Activated CD4-positive, alpha-beta memory T cell treated with anti-CD3 and anti-CD28 coated beads, Interleukin-2, amount 10 ng/mL, durations not matched to agents 7 days and 5 days (primary cell): ENCODE measurements at places on chromosomes 5 and 9.
A peak's percentile ranks its signal among the peaks of the same experiment; 100 is the strongest.

DNA sequence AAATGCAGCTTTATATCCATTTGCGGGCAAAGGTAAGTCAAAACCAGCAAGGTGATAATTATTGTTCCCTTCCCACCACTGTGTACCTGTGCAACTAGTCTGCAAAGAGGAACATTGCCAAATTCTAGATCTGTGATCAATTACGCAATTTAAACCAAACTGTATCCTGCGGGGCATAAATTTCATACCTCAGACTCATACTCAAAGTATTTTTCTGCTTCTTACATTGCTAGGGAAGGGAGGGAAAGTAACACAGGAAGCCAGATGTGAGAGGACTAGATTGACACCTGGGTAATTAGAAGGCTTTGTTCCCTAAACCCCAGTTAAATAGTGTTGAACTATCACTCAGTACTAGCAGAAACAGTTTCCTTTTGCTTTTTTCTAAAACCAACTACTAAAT is 240.2 kb upstream of the ZNF608 start:
- no peaks in the 10 kb centered on the region for H3K36me3 ChIP-seq
- H3K27ac ChIP-seq: no peak overlapping the region
- no peak for DNase-seq

GRCh38 chr5:172078726-172079345 is 72.4 kb upstream of the FBXW11 start:
- H3K27me3 ChIP-seq: no peaks in the 10 kb centered on the region
- no peak for DNase-seq
- H3K36me3 ChIP-seq: peaks cover 83% of the 10 kb centered on the region
- H3K27ac ChIP-seq: peak overlapping the region; percentile 78

DNA sequence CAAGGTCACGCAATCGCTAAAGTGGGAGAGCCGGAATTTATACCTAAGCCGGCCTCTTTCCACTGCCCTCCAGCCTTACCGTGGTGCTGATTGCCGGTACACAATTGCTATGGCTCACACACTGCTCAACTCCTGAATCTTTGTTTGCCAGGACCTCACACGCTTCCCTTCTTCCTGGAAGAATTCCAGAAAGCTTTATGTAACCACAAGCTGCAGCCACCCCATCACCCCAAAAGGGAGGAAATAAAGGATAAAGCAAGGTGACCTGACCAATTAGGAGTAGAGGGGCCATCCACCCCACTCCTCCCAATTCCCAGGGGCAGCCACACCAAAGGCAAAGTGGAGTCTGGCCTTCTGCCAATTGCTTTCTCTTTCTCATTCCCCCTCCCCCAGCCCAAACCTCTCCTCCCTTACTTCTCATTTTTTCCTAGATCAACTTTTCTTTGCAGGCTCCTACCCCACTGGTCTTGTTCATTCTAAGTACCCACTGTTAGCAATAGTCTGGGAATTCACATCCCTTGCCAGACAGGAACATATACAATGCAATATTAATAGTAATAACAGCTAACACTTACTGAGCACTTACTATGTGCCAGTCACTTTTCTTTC is 18.0 kb upstream of the CDC23 start:
- no peak for DNase-seq
- no peak overlapping the region for H3K27ac ChIP-seq
- no peaks in the 10 kb centered on the region for H3K36me3 ChIP-seq
- no peak overlapping the region for H3K4me3 ChIP-seq

DNA sequence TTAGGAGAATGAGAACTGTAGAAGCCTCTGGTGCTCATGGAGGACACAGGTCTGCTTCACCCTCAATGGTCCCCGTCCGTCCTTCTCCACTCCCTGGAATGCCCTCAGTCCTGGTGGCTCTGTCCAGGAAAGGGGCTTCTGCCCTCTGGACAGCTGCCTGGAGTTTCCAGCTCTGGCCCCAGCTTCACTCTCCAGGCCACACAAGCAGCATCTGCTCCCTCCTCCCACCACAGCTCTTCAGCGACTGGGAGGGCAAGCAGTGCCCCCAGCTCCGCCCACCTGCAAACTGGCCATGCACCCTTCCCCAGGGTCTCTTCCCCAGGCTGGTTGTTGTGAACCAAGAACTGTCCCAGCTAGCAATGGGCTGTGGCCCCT is 4.7 kb downstream of the SARDH start:
- H3K27me3 ChIP-seq: no peaks in the 10 kb centered on the region
- no peaks in the 10 kb centered on the region for H3K36me3 ChIP-seq
- no peak overlapping the region for H3K27ac ChIP-seq
- no peak overlapping the region for H3K4me3 ChIP-seq
- H3K4me1 ChIP-seq: peaks cover under 1% of the 10 kb centered on the region
- no peak for DNase-seq

- H3K27me3 ChIP-seq: peaks cover 2% of the 10 kb centered on the region
- no peaks in the 10 kb centered on the region for H3K4me1 ChIP-seq
- DNase-seq: no peak
- H3K36me3 ChIP-seq: no peaks in the 10 kb centered on the region
- H3K4me3 ChIP-seq: no peak overlapping the region
Observed at GRCh38 chr9:113742878-113743277, 133.2 kb upstream of the ZNF618 start.

DNA sequence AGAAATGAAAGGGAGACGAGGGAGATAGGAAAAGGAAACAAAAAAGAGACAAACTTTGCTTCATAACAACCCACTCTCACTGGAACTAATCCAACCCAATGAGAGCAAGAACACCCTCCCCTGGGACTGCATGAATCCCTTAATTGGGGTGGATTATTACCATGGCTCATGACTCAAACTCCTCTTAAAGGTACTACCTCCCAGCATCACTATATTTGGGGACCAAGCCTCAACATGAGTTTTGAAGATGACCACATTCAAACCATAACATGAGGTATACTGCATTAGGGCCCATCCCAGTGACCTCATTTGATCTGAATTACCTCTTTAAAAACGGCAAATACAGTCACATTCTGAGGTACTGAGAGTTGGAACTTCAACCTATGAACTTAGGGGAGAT is 8.0 kb downstream of the MTAP start:
- H3K27ac ChIP-seq: no peak overlapping the region
- peaks cover 42% of the 10 kb centered on the region for H3K4me1 ChIP-seq
- H3K36me3 ChIP-seq: peaks cover 35% of the 10 kb centered on the region
- H3K4me3 ChIP-seq: no peak overlapping the region

GRCh38 chr5:1515921-1516571 is 7.7 kb downstream of the LPCAT1 start:
- no peak overlapping the region for H3K4me3 ChIP-seq
- H3K36me3 ChIP-seq: peaks cover 26% of the 10 kb centered on the region
- H3K27me3 ChIP-seq: no peaks in the 10 kb centered on the region

GRCh38 chr9:27019589-27019988 is 14.1 kb upstream of the LRRC19 start:
- H3K27me3 ChIP-seq: no peaks in the 10 kb centered on the region
- H3K4me3 ChIP-seq: no peak overlapping the region
- no peaks in the 10 kb centered on the region for H3K4me1 ChIP-seq
- DNase-seq: no peak
- no peak overlapping the region for H3K27ac ChIP-seq

DNA sequence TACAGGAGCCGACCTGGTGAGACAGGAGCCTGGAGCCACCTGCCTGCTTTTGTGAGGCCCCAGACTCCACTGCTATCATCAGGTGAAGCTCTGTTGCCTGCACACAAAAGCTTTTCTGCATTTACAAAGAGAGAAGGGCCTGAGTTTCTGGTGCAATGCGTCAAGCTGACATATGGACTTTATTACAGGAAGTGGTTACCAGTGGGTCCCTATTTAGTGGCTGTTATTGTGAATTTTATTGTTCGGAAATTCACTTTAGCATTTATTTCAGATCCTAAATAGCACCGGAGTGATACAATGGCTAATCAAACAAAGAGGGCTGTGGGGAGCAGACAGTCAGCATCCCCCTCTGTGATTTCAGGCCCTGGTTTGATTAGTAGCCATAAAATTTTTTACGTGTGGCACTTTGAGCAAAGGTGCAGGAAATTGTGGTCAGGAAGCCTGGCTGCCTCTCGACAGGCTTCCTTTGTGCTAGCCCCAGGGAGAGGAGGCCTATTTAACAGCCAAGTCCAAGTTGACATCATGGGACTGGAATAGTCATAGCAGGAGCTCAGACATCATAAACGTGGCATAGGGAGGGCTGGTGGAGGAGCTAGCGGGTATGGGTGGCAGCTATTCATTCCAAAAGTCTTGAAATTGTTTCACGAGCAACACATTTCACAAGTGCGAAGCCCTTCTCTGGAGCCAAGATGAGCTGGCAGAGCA is 8.4 kb downstream of the TGFBI start:
- H3K4me1 ChIP-seq: peaks cover 24% of the 10 kb centered on the region
- H3K36me3 ChIP-seq: peaks cover 2% of the 10 kb centered on the region
- H3K27ac ChIP-seq: peak overlapping the region; percentile 32
- DNase-seq: peak; percentile 44
- H3K27me3 ChIP-seq: no peaks in the 10 kb centered on the region
- H3K4me3 ChIP-seq: no peak overlapping the region

DNA sequence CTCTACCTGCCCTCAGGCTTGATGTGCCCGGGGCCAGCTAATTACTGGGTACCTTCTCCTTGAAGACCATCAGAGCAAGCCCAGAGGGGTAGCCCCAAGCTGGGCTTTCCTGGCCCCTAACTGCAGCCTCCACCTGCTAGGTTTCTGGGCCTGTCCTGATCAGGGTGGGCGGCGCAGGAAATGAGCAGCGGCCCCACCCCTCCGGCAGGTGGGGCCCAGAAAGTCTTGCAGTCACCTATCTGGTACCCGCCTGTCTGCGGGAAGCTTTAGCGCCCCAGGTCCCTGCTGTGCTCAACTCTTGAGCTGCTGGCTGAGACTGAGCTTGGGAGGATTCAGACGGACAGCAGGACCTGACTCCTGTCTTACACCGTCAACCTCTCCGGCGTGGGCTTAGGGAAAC is 37.1 kb upstream of the LHX2 start:
- H3K4me1 ChIP-seq: no peaks in the 10 kb centered on the region
- H3K36me3 ChIP-seq: no peaks in the 10 kb centered on the region
- H3K4me3 ChIP-seq: no peak overlapping the region
- H3K27ac ChIP-seq: no peak overlapping the region
- no peak for DNase-seq

DNA sequence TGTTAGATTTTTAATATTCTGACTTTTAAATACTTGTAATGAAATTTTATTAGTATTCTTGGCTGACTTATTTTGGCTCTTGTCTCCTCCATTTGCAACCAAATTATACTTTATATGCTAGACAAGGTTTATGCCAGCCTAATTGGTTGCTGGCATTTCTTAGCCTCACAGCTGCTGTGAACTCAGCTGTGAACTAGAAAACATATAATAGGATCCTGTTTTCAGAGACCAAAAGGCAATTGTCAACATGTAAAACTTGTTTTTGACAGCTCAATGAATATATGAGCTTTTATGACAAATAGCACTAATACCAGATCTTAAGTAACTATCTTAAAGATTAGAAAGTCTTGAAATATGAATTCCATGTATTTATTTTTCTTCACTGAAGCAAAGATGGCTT is 25.9 kb downstream of the KIF2A start:
- H3K27ac ChIP-seq: no peak overlapping the region
- H3K4me3 ChIP-seq: no peak overlapping the region
- H3K27me3 ChIP-seq: no peaks in the 10 kb centered on the region
- peaks cover 52% of the 10 kb centered on the region for H3K36me3 ChIP-seq

DNA sequence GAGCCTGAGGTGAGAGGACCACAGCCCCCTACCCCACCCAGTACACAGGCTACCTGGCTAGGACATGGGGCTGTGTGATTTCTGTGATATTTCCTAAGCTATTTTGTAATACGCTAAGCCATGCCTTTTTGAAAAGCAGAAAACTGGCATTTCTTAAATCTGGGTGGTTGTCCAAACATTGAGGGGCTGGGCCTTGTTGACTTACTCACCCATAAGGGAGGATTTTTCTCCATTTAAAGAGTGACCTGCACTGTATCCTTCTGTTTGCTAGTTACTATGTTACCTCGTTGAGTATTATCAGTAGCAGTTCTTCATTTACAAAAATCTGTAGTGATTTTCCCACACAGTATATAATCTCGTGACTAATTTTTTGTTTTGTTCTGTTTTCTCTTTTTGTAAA is 117.5 kb upstream of the OTULINL start:
- H3K36me3 ChIP-seq: no peaks in the 10 kb centered on the region
- no peak for DNase-seq
- no peak overlapping the region for H3K4me3 ChIP-seq
- peaks cover 6% of the 10 kb centered on the region for H3K27me3 ChIP-seq
- H3K4me1 ChIP-seq: no peaks in the 10 kb centered on the region

DNA sequence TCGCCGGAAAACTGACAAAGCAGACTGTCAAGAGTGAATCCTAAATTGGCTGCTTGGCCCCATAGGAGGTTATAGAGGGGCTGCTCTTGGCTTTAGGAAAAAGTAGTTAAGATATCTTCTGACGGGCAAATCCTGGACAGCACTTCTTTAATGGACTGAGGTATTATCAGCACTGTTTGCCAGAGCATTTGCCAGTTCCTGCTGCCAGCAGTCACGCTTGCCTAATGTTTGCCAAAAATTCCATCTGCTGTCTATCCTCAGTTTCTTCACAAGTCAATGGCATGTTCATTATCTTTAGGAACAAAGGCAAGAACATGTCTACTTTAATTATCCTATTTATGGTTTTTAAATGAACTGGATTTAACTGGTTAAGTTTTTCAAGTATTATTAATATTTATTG is 25.8 kb upstream of the SREK1 start:
- H3K27me3 ChIP-seq: peaks cover 2% of the 10 kb centered on the region
- no peak overlapping the region for H3K4me3 ChIP-seq
- no peak overlapping the region for H3K27ac ChIP-seq
- no peak for DNase-seq
- no peaks in the 10 kb centered on the region for H3K36me3 ChIP-seq

GRCh38 chr5:89769975-89770374 is 639.6 kb downstream of the CETN3 start:
- H3K27me3 ChIP-seq: no peaks in the 10 kb centered on the region
- DNase-seq: no peak
- H3K4me3 ChIP-seq: no peak overlapping the region
- H3K27ac ChIP-seq: no peak overlapping the region

GRCh38 chr5:42583322-42583721 is 160.1 kb downstream of the GHR start:
- H3K4me3 ChIP-seq: no peak overlapping the region
- peaks cover 16% of the 10 kb centered on the region for H3K27me3 ChIP-seq
- no peaks in the 10 kb centered on the region for H3K36me3 ChIP-seq
- no peak overlapping the region for H3K27ac ChIP-seq
- DNase-seq: peak; percentile 35

DNA sequence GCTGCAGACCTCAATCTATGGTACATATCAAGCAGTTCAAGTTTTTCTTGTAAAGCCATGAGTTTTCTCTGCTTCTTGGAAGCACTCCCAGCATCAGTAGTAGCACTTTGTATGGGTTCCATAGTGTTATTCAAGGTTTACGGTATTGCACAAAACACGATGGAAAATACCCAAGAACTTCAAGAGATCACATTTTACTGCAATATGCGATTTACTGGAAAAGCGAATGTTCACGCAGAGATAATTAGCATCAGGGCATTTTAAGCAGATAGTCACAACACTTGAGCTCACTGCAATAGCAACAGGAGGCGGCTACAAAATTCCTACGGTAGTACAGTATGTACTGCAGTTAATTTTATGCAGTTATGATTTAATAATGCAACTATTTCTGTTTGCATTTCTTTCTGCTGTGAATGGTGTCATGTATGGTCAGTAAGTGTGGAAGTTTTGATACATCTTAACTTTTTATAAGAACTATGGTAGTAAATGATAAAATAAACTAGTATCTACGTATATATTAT is 200.8 kb downstream of the SMARCA2 start:
- no peak overlapping the region for H3K27ac ChIP-seq
- no peak overlapping the region for H3K4me3 ChIP-seq
- DNase-seq: no peak

- H3K36me3 ChIP-seq: no peaks in the 10 kb centered on the region
- H3K27ac ChIP-seq: no peak overlapping the region
- H3K4me1 ChIP-seq: no peaks in the 10 kb centered on the region
Observed at GRCh38 chr5:107247427-107247826, 423.3 kb downstream of the EFNA5 start.
